ENCODE measurements at places on chromosomes 11 and 22.

DNA sequence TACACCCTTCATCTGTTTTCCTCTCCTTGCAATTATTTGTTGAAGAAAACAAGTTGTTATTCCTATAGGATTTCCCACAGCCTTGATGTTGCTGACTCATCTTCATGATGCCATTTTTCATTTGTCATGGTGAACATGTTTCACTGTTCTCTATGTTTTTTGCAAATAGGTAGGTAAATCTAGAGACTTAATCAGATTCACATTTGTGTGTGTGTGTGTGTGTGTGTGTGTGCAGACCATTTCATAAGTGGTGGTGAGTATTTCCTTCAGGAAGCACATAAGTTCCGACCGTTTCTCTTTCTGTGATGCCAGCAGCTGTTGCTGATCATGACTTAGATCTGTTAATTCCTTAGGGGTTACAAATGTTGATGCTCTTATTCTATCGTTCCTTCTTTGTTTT, 80.3 kb upstream of the IZUMO1R start:
- no peak for DNase-seq

GRCh38 chr11:19988598-19988997, 171.7 kb downstream of the DBX1 start:
- peak; percentile 94 for DNase-seq

DNA sequence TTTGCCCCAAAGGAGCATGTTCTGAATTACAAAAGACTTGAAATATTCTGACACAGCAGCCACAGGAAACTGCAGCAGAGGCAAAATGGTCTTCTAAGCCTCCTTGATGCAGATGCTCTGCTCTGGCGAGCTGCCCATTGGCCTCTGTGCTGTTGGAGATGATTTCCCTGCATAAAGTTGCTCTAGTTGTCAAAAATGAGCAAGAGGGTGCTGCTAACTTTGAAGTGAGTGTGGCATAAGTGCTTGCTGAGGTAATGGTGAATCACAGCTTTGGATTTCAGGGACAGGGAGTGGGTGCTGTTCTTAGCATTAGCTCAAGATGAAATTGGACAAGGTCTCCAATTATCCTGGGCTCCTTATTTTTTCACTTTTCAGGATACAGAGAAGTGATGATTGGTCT, 435.4 kb downstream of the TMEM135 start:
- peak; percentile 89 for DNase-seq

DNA sequence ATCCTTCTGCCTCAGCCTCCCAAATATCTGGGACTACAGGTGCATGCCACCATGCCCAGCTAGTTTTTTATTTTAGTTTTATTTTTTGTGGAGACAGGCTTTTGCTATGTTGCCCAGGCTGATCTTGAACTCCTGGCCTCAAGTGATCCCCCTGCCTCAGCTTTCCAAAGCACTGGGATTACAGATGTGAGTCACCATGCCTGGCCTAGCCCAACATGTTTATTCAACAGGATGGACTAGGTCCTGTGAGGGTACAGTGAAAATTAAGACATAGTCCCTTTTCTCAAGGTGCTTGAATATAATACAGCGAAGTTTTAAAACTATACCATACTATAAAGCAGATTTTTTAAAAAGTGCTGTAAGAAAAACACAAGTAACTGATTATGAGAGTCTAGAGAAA, 45.2 kb upstream of the EED start:
- DNase-seq, result no peak

GRCh38 chr11:75585293-75585670, 23.2 kb downstream of the SERPINH1 start:
- DNase-seq, result no peak

DNA sequence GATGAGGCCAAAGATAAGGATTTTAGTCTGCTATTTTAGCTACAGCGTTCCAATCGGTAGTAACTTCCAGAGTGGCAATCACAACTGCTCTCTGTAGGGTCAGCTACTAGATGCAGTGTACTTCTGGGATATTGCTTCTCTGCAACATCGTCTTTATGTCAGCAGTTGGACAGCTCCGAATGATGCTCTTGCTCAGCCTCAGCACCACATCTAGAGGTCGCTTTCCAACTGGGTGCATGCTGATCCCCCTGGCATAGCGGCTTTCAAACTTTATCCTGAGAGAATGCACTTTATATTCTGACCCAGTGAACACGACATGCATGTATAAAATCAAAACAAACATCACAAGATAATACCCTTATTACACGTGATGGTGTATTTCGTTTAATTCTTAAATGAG, 219.6 kb downstream of the C11orf87 start:
- DNase-seq, result no peak

- DNase-seq, result no peak
These were observed 301.6 kb upstream of the C11orf87 start for GRCh38 chr11:109120341-109120740.

DNA sequence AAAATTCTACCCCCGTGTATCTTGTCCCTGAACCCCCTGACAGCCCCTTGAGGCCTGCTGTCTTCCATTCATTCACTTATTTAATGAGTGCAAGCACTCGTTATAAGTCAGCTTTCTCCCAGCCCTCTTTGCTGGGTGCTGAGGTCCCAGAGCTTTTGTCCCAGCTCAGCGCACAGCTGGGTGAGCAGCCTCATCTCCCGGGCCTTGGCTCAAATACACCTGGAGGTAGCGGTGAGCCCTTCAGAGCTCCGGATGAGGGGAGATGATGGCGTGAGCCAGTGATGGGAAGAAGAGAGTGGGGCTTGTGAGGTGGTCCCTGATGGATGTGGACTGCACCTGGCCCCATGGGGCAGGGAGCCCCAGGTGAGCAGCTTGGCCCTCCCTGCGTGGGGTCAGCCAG, 18.1 kb upstream of the ARHGAP8 start:
- DNase-seq, result no peak

GRCh38 chr11:14058061-14058460, 95.5 kb downstream of the SPON1 start:
- no peak for DNase-seq

GRCh38 chr22:42814215-42814614, 42.9 kb downstream of the ARFGAP3 start:
- no peak for DNase-seq

GRCh38 chr11:34600339-34601084, 20.4 kb upstream of the EHF start:
- DNase-seq, result no peak

DNA sequence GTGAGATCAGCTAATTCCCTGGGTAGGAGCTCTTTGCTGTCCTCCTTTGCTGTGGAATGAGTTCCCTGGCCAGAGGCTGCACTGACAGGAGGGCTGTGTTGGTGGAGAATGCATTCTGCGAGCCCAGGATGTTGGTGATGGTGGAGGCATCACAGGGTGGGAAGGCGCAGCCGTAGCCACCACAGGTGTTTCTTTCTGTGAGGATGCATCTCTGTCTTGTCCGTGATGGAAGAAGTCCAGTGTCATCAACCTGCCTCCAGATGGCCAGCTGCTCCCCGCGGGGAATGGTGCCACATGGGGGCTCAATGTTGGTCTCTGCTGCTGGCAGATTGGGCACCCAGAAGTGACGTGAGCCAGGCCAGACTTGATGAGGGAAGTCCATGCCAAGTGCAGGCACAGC, 972.1 kb downstream of the TBC1D22A start:
- DNase-seq, result no peak

GRCh38 chr22:48310740-48311139, 1516.9 kb downstream of the BRD1 start:
- no peak for DNase-seq

- no peak for DNase-seq
These were observed 102.7 kb upstream of the ARHGAP42 start for GRCh38 chr11:100584201-100584985.

- DNase-seq, result no peak
These were observed 52.0 kb downstream of the RELT start for GRCh38 chr11:73428227-73428626.

DNA sequence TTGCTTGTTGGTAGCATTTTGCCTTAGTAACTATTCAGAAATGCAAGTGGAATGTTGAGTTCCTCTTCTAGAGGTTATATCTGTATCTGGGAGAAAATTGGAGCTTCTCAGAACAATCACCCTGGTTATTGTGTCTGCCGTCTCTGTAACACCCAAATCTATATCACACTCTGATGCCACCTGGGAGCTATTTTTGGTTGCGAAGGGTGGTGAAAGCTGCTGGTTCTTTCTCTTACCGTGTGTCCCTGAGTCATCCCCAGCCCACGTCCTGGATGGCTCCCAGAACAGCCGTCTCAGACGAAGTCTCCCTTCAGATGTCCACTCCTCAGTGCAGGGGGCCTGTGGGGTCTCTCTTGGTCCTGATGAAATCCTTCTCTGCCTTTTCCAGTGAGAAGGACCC, 83.5 kb downstream of the C22orf31 start:
- no peak for DNase-seq

GRCh38 chr11:8017071-8017470, 29.9 kb downstream of the EIF3F start:
- no peak for DNase-seq

GRCh38 chr11:67283481-67283963, 5.6 kb upstream of the ANKRD13D start:
- DNase-seq, result no peak

DNA sequence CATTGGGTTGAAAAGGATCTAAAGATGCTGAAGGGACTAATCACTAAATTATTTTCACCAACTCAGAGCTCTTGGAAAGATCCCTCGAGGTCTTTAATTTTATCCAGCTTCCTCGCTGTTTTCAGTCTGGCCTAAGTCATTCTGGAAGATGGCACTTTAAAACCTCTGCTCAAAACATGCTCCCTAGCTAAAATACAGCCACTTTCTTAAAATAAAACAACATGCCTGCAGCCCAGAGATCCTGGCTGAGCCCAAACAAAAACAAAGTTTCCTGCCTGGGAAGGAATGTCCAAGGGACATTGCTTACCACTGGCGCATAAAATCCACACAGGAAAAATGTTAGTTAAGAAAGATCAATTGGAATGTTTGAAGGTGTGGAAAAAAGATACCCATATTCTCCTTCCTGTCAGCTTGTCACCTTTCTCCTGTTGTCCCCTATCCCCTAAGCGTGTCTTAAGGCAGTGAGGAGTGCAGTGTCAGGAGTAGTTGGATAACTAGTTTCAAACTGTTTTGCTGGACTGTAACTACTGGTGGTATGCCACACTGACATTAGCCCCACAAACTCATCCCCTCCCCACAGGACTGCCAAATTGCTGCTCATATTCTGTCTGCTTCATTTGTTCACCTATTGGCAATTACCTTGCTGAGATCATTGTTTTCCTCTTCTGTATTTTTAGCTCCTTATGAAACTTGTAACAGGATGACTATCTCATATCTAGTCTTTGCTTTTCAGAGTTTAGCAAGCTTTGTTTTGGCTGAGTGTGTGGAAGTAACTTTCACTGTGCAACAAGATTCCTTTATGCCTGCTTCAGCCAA, 108.3 kb upstream of the SESN3 start:
- no peak for DNase-seq

- no peak for DNase-seq
These were observed 23.1 kb upstream of the CD82 start for GRCh38 chr11:44542372-44542771.

DNA sequence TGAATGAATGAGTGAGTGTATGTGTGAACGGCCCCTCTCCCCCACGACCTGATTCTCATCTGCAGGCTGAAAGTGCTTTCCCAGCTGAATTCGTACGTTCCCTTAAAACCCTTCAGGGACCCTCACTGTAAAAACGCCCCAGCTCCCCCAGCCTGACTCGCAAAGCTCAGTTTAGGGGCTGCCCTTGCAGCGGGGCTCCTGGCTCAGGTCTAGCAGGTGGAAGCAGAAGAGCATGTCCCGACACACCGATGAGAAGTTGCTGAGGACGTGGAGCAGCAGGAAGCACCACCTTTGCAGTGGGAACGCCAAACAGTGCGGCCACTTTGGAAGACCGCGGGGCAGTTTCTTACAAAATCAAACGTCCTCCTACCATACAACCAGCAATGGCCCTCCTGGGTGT, 3.6 kb upstream of the MRPL23 start:
- DNase-seq, result no peak

DNA sequence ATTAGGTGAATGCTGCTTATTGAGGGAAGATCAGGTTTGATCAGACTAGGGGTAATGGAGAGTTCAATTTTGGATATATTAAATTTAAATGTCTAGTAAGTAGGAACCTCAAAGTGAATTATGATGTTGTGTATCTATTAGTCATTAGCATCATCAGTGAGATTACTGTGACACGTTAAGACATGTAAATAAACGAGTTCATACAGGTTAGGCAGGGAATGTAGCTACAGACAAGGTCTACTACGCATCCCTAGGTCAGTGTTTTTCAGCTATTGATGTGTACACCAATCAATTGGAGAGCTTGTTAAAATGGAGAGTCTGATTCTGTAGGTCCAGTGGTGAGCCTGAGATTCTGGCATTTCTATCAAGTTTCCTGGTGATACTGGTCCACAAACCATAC, 120.1 kb upstream of the LRRC4C start:
- DNase-seq, result no peak

- no peak for DNase-seq
These were observed 15.4 kb downstream of the APOBEC3B start for GRCh38 chr22:38997518-38997917.

DNA sequence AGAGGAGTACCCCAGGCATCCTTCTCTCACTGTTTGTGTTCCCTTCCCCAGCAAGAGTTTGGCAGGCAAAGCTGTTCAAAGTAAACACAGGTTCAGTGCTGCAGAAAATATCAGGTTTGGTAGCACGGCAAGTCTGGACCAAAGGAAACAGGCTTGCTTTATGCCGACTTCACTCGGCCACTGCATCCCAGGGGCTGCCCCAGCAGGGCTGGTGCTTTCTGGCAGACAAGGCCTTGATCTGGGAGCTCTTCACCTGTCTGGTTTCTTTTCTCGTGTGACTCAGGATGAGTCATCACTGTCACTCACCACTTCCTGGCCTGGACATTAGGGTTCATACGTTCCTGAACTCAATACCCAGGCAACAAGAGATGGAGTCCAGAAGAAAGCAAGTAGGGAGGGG, 52.6 kb upstream of the NAV2 start:
- DNase-seq, result no peak

- no peak for DNase-seq
These were observed 11.8 kb downstream of the SOX10 start for GRCh38 chr22:37972527-37972926.
